ENCODE measurements at places on chromosomes 11 and 22.
A peak's percentile ranks its signal among the peaks of the same experiment; 100 is the strongest.

DNA sequence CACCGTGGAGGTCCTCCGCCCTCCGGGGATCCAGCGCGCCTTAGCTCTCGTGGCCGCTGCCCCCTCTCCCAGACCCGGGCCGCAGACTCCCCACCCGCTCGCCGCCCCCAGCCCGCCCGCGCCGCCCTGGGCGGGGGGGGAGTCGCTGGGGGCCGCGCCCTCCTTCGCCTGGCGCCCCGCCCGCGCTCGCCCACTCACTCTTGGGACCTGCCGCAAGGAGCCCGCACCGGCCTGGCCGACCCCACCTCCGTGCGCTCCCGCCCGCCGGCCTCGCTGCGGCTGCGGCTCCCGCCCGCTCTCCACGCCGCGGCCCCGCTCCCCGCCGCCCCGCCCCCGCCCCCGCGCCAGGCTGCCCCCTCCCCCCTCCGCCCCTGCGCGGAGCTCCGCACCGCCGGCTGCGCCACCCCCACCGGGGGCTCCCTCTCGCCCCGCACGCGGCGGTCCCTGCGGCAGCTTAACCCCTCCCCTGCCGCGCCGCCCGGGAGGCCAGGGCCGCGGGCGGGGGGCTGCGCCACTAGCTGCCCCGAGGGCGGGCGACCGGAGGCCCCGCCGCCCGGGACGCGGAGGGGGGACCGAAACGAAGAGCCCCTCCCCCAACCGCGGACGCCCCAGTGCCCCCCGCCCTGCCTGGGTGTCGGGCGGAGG, 724 bp upstream of the RASGRP2 start:
- peak overlapping the region; percentile 98 for H3K27ac ChIP-seq
- peaks cover 23% of the 10 kb centered on the region for H3K36me3 ChIP-seq
- H3K27me3 ChIP-seq, result no peaks in the 10 kb centered on the region

DNA sequence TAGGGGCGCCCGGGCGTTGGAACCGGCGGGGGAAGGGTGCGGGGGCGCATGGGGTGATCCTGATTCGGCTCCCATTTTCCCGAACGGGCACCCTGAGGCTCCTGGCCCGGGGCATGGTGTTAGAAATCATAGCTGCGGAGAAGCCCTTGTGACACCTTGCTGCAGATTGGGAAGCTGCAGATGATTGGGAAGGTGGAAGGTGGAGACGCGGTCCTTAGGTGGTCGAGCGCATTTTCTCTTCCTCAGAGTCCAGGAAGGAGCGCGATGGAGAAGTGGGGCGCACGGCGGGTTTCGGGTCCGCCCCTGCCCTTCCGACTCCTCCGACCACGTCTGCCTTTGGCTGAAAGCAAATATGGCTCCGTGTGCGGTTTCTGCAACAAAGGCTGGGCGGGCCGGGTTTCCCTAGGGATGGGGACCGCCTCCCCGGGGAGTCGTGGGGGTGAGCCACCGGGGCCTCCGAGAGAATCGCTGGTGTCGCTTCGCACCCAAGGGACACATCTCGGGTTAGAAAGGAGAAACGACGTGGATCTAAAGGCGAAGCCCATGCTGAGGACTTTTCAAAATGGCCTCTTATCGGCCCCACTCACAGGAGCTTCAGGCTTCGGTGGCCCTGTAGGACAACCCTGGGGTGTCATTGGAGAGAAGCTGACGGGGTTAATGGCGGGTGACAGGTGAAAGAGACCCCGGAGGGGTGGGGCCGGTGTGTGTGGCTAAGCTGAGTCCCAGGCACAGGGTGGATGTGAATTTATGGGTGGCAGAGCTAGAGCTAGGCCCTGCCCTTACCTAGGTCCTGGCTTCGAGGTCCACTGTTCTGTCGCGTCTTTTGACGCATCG, 707 bp upstream of the FTH1 start:
- peaks cover 6% of the 10 kb centered on the region for H3K4me1 ChIP-seq
- H3K27ac ChIP-seq, result peak overlapping the region; percentile 88
- DNase-seq, result no peak
- H3K27me3 ChIP-seq, result no peaks in the 10 kb centered on the region
- H3K36me3 ChIP-seq, result peaks cover 14% of the 10 kb centered on the region
- peak overlapping the region; percentile 85 for H3K4me3 ChIP-seq

- peaks cover 35% of the 10 kb centered on the region for H3K36me3 ChIP-seq
- H3K4me3 ChIP-seq, result peak overlapping the region; percentile 97
- peaks cover 18% of the 10 kb centered on the region for H3K4me1 ChIP-seq
- H3K27ac ChIP-seq, result peak overlapping the region; percentile 84
Observed at GRCh38 chr11:62573006-62573591, 592 bp downstream of the EEF1G start.

DNA sequence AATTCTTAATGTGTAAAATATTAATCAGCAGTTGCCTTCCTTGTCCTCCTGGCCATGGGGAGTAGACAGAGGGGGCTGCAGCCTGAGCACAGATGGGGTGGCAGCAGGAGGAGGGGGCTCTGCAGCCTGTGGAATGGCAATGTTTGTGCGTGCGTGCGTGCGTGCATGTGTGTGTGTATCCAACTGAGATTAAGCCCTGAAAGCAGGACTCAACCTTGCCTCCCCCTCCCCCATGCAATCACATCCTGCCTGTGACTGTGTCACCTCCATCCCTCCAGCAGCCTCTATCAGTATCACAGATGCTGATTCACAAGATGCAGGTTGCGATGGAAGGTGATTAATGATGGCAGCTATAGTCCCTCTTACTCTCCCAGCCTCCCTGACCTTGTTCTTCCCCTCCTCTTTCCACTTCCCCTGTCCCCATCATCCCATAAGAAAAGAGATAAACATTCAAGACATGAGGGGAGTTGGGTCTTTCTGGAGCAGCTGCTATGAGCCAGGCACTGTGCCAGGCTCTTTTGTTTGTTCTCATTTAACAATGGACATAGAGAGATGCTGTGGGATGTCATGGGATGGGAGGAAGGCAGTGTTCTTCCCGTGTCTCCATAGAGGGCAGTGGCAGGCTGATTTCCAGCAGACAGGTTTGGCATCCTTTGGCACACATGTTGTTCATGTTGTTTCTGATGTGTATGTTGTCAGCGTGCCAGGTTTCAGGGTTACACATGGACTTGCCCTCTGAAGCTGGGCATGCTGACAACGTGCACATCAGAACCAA, 43.8 kb upstream of the NECTIN1 start:
- H3K36me3 ChIP-seq, result no peaks in the 10 kb centered on the region
- H3K4me1 ChIP-seq, result no peaks in the 10 kb centered on the region
- no peak overlapping the region for H3K27ac ChIP-seq
- H3K27me3 ChIP-seq, result no peaks in the 10 kb centered on the region

- H3K36me3 ChIP-seq, result peaks cover 31% of the 10 kb centered on the region
- peak within 1 kb of the TSS; percentile 98 for H3K27ac ChIP-seq
- H3K4me1 ChIP-seq, result peaks cover 25% of the 10 kb centered on the region
- peak within 1 kb of the TSS; percentile 76 for H3K4me3 ChIP-seq
- DNase-seq, result peak; percentile 74
Observed at GRCh38 chr11:64743591-64744543, at the start of gene RASGRP2. RASGRP2 (minus strand) TSS chr11:64744142; CDS start chr11:64742866, 1,276 bp downstream.

DNA sequence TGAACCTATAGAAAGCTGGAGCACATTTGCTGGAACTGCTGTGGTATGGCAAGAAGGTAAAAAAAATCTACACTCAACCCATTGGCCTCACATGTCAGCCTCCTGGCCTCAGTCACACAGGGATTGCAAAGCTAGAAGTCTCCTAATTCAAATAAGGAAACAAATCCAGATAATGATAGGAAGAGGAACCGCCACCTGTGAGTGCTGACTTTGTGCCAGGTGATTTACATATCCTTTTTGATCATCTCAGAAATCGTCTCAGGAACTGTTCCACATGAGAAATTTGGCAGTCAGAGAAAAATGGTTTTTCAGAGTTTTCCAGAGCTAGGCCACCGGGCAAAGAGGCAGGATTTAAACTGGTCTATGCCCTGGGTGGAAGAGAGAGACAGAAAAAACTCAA, 986 bp downstream of the NLRP10 start:
- DNase-seq, result no peak
- H3K4me1 ChIP-seq, result no peaks in the 10 kb centered on the region
- H3K27me3 ChIP-seq, result no peaks in the 10 kb centered on the region
- H3K36me3 ChIP-seq, result no peaks in the 10 kb centered on the region
- H3K4me3 ChIP-seq, result no peak overlapping the region
- H3K27ac ChIP-seq, result no peak overlapping the region

- no peaks in the 10 kb centered on the region for H3K36me3 ChIP-seq
- H3K4me1 ChIP-seq, result no peaks in the 10 kb centered on the region
- no peak for DNase-seq
- no peak overlapping the region for H3K4me3 ChIP-seq
Observed at GRCh38 chr11:33417121-33417520, 159.9 kb downstream of the HIPK3 start.

DNA sequence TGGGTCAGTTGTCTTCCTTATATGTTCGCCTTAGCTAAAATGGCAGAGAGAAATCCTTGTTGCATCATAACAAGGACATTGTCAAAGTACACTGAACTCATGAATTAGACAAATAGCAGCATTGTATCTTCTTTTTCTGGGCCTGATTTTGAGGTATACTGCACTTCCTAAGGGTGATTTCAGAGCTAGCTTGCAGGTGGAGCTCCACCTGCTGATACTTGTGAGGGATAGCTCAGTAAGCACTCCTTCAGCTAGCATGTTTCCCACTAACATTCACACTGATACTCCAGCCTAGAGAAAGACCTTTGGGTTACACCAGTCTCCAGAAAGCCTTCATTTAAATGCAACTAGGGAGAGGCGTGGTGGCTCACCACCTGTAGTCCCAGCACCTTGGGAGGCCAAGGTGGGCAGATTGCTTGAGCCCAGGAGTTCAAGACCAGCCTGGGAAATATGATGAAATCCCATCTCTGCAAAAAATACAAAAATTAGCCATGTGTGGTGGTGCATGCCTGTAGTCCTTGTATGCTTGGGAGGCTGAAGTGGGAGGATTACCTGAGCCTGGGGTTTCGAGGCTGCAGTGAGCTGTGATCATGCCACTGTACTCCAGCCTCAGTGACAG, 29.8 kb downstream of the JAM3 start:
- no peak overlapping the region for H3K27ac ChIP-seq
- DNase-seq, result no peak
- no peaks in the 10 kb centered on the region for H3K27me3 ChIP-seq
- no peaks in the 10 kb centered on the region for H3K4me1 ChIP-seq
- no peaks in the 10 kb centered on the region for H3K36me3 ChIP-seq

- H3K36me3 ChIP-seq, result peaks cover 35% of the 10 kb centered on the region
- DNase-seq, result no peak
- peaks cover 34% of the 10 kb centered on the region for H3K4me1 ChIP-seq
- peak overlapping the region; percentile 100 for H3K4me3 ChIP-seq
- no peaks in the 10 kb centered on the region for H3K27me3 ChIP-seq
- peak overlapping the region; percentile 100 for H3K27ac ChIP-seq
Observed at GRCh38 chr22:28798810-28799605, 1.4 kb downstream of the XBP1 start.

DNA sequence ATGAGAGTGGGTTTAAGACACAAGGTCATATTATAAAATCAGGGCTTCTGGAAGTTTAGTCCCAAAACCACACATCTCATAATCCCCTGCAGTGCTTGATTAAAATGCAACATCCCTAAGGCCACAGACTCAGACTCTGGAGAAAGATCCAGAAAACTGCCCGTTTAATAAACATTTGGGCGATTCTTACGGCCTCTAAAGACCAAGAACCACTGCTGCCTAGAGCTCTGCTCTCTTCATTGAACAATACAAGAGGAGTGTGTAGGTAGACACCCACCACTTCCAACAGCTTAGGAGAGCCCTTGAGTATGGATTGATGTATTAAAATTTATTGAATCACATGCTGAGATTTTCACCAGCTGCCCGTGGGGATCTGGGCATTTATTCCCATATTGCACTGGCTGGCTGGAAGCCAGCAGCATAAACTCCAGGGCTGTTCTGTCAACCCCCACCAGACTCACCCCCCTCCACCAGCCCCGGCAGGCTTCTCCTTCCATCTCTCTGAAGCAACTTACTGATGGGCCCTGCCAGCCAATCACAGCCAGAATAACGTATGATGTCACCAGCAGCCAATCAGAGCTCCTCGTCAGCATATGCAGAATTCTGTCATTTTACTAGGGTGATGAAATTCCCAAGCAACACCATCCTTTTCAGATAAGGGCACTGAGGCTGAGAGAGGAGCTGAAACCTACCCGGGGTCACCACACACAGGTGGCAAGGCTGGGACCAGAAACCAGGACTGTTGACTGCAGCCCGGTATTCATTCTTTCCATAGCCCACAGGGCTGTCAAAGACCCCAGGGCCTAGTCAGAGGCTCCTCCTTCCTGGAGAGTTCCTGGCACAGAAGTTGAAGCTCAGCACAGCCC, 749 bp upstream of the BEST1 start:
- no peak for DNase-seq
- H3K36me3 ChIP-seq, result no peaks in the 10 kb centered on the region
- H3K4me3 ChIP-seq, result no peak overlapping the region
- H3K27ac ChIP-seq, result no peak overlapping the region

DNA sequence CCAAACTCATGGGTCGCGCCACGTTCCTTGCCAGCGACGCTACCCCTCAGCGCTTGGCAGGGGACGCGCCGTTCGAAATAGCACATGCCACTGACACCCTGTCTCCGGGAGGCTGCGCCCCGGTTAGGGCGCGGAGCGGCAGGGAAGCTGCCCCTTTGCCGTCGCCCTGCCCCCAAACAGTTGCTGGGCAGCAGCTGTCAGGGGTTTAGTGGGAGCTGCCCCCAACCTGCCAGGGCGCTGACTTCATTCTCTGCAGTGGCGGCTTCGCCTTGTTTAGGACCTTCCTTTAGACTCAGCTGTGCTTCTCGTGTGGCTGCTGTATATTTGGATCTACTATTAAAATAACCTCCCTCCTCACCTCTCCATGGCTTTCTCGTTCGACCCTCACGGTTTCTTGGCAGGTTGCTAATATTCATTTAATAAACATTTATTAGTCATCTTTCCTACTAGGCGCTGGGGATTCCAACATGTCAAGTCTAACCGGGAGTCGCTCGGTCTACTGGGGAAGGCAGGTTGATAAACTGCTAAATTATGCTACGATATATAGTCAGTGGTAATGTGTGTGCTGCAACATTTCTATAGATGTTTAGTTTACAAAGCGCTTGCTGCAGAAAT, 782 bp downstream of the TMEM109 start:
- H3K27me3 ChIP-seq, result no peaks in the 10 kb centered on the region
- peak overlapping the region; percentile 89 for H3K4me3 ChIP-seq
- peaks cover 22% of the 10 kb centered on the region for H3K4me1 ChIP-seq

DNA sequence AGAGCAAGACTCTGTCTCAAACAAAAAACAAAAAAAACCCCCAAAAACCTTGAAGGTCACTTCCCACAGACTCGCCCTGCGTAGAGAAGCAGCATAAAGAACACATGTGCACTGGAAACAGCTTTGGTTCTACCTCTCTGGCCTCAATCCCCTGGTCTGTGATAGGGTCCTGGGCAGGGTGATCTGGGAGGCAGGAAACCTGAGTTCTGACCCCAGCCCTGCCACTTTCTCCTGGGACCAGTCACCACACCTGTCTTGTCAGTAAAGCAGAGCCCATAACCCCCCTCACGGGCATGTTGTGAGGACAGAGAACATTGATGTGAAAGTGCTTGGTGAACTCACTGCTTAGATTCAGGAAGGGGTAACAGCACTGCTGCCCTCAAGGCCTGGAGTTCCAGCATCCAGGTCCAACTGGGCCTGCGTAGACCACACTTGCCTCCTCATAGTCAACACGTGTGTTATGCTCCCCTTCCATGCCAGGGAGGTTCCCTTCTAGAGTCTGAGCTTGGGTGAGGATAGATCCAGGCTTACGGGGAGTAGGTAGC, 11.4 kb downstream of the UCP2 start:
- DNase-seq, result no peak
- peaks cover 87% of the 10 kb centered on the region for H3K4me1 ChIP-seq
- H3K4me3 ChIP-seq, result no peak overlapping the region
- H3K27me3 ChIP-seq, result no peaks in the 10 kb centered on the region

GRCh38 chr11:16603245-16603644, 135.2 kb upstream of the C11orf58 start:
- no peak overlapping the region for H3K27ac ChIP-seq
- H3K4me1 ChIP-seq, result peaks cover 31% of the 10 kb centered on the region
- no peak overlapping the region for H3K4me3 ChIP-seq
- peaks cover 49% of the 10 kb centered on the region for H3K27me3 ChIP-seq

GRCh38 chr11:69057236-69057635, 8.5 kb downstream of the TPCN2 start:
- no peaks in the 10 kb centered on the region for H3K27me3 ChIP-seq
- no peaks in the 10 kb centered on the region for H3K4me1 ChIP-seq
- no peak for DNase-seq
